ENCODE measurements at places on chromosomes 16 and 17.

DNA sequence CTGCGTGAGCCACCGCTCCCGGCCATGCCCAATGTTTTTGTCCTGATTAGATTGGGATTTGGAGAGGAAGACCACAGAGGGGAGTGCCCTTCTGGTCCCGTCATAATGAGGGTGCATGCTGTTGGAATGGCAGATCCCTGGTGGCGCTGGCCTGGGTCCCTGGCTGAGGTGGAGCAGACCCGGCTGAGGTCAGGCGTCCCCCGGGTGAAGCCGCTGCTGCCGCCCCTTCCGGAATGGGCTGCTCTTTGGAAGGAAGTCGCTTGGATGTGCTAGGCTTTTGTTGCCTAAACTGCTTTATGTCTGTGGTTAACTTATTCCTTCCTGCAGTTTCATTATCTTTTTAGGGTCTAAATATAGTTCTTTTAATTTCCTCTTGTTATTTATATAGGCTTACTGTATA, 120.3 kb upstream of the CHMP6 start:
- DNase-seq, result no peak

- DNase-seq, result no peak
Observed at GRCh38 chr17:30300818-30301217, 9.1 kb upstream of the BLMH start.

DNA sequence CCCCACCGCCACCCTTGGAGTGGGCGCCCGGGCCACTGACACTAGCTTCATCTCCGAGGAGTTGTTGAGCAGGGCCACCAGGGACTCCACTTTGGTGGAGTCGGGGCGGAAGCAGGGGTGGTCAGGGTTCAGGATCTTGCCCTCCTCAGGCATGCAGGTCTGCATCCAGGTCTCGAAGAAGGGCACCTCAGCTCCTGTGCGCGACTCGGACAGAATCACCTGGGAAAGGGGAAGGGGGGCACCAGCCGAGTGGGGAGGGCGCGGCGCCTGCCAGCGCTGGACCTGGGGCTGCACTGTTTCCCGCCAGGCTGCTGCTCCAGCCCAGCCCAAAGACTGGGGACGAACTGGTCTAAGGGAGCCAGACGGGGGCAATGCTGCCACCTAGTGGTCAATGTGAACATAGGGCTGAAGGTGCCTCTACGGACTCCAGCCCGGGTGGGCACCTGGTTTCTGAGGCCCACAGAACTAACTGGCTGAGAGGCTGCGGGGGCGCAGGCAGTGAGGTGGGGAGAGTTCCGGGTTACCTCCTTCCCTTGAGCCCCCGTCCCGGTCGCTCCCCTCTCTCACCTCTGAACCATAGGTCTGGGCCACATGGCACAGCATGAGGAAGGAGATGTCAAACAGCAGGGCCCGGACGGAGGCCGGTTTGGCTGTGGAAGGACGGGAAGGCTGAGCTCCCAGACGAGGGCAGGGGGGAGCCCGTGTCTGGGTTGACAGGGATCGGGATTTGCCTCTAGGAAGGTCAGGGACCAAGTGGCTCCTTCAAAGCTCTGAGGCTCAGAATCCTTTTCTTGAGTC, 11.8 kb downstream of the CSF3 start:
- DNase-seq, result peak; percentile 81

DNA sequence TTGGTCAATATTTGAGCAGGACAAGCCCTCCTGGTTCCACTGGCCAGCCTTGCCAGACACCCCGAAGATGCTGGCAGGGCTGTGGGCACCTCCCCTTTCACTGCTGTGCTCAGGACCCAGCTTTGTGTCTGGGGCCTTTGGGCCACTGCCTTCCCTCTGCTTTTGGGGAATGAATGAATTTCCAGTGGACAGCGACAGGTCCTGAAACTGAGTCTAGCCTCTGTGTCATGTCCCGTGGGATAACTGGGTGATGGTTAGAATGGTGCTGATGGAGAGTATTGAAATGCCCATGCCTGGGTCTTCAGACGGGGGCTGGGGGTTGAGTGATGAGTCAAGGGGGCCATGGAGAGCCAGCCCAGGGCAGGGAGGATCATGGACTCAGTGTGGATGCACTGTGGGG, 135.8 kb downstream of the FOXL1 start:
- DNase-seq, result no peak

- DNase-seq, result no peak
Observed at GRCh38 chr17:74930535-74931036, 5.1 kb upstream of the OTOP3 start.

- DNase-seq, result no peak
Observed at GRCh38 chr16:47586121-47586520, 125.0 kb downstream of the PHKB start.

GRCh38 chr16:25297151-25297787, 39.6 kb upstream of the ZKSCAN2 start:
- no peak for DNase-seq

DNA sequence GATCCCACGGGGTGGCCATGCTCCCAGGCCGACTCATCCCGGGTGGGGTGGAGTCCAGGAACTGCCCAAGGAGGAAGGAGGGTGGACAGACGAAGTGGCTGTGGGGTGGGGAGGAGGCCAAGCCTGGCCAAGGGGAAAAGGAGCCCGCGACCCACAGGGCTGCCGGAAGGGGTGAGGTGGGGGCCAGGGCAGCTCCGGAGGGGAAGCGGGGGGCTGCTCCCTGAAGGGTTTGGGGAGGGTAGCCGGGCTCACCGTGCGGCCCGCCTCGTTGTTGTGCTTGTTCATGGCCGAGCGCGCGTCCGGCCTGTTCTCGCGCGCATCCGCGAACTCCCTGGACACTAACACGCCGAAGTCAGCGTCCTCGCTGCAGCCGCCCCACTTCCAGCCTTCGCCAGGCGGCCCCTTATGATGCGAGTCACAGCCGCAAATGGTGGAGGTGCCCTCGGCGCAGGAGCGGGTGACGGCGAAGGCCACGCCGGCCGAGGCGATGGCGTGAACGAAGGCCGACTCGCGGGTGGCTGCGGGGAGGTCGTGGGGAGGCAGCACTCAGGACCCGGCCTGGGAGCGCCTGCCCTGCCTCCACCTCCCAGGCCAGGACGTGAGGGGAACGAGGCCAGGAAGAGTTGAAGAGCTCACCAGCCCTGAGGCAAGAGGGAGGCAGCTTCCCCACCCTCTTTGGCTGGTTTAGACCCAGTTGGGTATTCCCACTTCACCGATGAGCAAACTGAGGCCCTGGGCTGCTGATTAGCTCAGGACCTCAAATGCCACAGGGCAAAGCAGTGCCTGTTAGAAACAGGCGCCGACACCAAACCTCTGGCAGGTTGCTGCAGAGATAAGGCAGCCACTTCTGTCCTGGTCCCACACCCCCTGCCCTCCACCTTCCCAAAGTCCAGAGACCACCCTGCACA, 48.7 kb downstream of the WNT3 start:
- peak; percentile 63 for DNase-seq

DNA sequence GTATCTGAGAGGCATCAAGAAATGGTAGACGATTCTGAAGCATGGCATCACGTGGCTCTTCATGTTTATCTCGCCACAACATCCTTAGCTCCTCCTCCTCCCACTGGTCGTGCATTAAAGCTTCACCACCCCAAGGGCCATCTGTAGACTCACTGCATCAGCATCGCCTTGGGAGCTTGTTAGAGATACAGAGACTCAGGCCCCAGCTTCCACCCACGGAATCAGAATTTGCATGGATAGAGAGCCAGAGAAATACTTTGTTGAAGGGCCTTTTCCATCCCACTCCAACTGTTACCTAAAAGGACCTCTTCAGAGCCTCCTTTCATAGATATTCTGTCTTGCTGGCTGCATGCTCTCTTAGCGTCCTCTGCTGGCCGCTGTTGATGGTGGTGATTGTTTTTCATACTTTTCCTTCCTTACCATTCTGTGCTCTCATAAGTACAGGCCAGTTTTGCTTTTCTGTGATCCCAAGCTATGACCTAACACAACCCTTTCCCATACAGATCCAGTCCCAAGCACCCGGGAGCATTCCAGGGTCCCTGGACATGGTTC, 1049.4 kb upstream of the EEF2KMT start:
- no peak for DNase-seq
